ENCODE measurements at places on chromosomes 2 and 18.

DNA sequence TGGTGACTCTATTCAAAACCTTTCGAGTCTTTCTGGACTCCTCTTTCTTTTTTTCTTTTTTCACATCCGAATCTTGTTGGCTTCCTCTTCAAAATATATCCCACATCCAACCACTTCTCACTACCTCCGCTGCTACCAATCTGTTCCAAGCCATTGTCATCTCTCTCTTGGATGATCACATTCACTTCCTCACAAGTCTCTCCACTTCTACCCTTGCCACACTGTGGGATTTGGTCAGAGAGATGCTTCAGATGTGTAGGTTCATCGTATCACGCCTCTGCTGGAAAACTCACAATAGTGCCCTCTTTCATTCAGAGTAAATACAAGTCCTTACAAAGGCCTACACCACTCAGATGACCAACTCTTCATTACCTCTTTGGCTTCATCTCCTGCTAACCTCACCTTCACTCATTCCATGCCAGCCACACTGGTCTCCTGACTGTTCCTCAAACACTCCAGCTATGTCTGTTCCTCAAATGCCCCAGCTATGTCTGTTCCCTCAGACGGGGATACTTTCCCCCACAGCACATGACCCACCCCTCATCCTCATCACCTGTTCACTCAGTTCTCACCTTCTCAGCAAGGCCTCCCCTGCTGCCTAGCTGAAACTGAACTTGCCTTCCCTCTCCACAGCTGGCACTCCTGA lies 67.2 kb upstream of the PELI1 start:
- DNase-seq = no peak

DNA sequence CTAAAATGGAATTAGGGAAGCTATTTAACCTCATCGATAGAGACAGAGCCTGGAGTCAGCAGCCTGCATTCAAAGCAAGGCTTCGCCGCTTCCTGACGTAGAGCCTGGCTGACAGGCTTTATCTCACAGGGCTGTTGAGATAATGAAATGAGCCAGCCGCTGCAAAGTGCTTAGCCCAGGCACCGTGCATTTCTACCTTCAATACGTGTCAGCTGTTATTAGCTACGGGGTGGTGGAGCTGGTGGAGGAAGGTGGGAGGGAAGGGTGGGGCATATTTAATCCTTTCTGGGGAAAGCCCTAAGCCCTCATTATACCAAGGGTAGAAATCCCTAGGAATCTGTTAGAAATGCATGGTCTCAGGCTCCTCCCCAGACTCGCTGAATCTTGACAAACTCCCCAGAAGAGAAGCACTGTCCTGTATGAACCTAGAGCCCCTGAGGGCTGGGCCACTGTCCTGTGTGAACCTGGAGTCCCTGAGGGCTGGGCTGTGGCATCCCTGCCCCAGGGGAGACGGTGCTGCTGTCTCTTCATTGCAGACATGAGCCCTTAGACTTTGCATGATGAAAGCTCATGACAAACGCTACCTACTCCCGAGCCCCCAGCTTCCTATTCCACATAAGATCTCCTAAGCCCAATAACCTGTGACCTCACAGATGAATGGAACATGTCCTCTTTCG lies 72.4 kb downstream of the ALPK2 start:
- DNase-seq = no peak

GRCh38 chr18:60096428-60096827 lies 196.6 kb downstream of the PMAIP1 start:
- no peak for DNase-seq

GRCh38 chr18:61426492-61427053 lies 93.3 kb downstream of the CDH20 start:
- no peak for DNase-seq

GRCh38 chr18:10274301-10274700 lies 180.1 kb upstream of the APCDD1 start:
- no peak for DNase-seq

DNA sequence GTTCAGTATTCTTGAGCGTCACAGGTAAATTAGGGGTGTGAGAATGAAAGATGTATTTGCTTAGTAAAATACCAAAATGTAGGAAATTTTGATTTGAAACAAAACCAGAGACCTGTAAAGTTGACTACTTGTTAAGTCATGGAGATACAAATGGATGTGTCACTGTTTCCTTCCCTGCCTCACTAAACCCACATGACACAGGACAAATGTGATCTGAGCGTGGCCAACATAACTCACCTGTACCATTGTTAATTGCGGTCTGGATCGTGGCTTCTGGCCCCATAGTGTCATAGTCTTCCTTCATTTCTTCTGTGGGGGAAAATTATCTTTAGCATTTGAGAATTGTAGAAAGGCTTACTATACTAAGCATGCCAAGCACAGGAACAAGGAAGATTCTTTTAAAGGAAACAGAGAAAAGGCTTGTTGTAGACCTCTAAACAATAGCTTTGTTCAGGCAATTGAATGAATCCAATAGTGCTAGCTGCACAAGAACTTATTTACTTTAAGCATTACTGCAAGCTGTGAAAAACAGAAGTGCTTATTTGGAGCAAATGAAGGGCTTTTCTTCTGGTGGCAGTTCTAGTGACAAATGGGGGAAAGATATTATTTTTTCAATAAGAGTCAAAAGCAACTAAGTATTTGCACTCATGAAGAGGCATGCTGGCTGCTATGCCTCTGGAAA lies 95.2 kb downstream of the ZEB2 start:
- DNase-seq = no peak

- no peak for DNase-seq
Observed at GRCh38 chr2:150778828-150779227, 291.4 kb upstream of the RND3 start.

GRCh38 chr2:106284691-106285202 lies 90.6 kb upstream of the UXS1 start:
- DNase-seq = no peak

DNA sequence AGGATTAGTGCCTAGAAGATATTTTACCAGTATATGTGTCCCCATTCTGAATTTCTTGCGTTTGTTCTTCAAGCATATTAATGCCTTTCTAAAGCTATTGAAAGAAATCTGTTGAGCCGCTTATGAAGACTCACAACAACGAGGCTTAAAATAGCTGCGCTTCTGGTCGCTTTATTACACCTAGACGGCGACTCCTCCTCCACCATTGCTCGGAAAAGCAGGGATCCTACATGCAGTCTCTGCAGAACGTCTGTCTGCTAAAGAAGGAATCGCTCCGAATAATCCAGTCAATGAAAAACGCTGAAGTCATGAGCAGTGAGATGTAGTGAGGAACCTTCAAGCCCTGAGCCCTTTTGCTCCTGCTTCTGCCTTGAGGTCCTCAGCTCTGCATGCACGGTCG lies 94.8 kb upstream of the ZNF516 start:
- no peak for DNase-seq

- DNase-seq = no peak
Observed at GRCh38 chr2:85468704-85469349, 50.3 kb downstream of the SH2D6 start.

DNA sequence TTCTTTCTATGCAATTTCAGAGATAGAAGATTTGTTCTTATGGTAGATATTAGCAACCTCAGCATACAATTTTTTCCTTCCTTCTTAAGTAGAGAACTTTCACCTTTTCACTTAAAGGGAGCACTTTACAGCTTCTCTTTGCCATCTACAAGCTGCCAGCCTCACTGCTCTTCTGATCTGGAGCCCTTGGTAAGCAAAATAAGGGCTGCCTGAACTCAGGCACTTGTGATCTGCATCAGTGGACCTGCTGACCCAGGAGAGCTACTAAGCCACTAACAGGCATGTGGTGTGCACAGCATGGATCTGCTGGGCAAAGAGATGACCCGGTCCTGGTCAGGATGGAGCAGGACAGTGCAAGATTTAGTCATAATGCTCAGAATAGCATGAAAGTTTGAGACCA lies 80.8 kb upstream of the SNTG2 start:
- no peak for DNase-seq

DNA sequence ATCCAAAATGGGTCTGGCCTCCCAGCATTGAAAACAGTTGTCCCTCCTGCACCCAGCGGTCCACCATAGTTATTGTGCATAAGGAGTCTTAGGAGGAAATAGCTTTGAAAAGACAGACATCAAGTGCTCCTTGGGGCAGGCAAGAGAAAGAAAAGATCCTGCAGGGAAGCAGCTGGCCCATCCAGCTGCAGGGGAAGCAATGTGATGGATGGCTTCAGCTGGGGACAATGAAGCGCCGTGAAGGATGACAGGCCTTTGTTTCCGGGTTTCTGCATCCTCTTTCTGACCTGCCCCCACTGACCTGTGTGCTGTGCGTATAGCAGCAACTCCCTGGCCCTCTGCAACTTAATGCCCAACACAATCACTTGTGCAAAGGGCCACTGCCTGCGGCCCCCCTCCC lies 142.9 kb upstream of the NCKAP5 start:
- DNase-seq = no peak

- DNase-seq = peak; percentile 19
Observed at GRCh38 chr2:74267068-74267467, 68.7 kb downstream of the MTHFD2 start.

- DNase-seq = no peak
Observed at GRCh38 chr2:234929002-234929401, 22.8 kb upstream of the SH3BP4 start.

DNA sequence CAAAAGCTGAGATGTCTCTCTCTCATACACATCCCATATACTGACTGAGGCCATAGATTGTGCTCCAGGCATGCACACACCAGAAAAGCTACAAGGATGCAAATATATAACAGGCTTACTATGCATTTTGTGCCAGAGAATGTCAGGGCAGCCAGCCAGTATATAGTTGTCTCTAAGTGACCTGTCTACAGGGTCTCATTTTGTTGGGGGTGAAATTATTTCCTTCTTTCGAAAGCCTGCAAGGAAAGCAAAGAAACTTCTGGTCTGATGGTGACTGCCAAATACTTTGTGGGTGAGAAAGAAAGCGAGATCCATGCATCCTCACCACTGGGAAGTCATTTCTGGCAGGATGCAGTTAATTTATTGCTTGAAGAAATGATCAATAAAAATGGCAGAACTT lies 70.2 kb downstream of the CDCA7 start:
- DNase-seq = no peak

GRCh38 chr18:55322178-55322735 lies 265.7 kb downstream of the TCF4 start:
- no peak for DNase-seq

DNA sequence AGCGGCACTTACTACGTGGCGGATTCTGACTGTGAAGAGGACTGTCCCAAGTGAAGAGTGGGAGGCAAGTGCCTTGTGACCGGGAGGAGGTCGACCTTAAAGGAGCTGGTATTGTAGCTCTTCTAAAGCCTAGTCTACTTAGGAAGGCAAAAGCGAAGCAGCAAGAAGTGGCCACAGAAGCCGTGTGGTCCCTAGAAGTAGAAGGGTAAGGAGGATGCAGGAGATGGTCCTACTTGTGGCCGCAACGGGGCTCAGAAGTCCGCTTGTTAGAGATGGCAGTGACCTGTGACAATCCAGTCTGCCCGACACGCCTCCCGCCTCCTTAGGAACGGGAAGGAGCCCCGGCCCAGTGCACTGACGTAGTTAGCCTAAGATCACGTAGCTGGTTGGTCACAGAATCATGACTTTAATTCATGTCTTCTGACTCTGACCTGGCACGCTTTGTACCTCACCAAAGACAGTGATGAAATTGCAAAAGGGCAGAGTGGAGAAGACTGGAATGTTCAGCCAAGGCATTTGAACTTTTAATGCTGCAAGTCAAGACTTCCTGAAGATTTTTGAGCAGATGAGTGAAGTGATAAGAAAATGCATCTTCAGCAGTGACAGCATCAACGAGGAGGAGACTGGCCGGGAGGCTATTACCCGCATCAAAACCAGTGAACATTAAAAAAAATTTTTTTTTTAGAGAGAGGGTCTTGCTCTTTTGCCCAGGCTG lies 749 bp upstream of the EIF2AK3 start:
- DNase-seq = peak; percentile 51

GRCh38 chr2:164840930-164841718 lies 499 bp downstream of the COBLL1 start:
- no peak for DNase-seq

- DNase-seq = no peak
Observed at GRCh38 chr2:16507655-16508489, 157.8 kb downstream of the CYRIA start.

- DNase-seq = no peak
Observed at GRCh38 chr2:123808243-123808642, 216.8 kb upstream of the CNTNAP5 start.

DNA sequence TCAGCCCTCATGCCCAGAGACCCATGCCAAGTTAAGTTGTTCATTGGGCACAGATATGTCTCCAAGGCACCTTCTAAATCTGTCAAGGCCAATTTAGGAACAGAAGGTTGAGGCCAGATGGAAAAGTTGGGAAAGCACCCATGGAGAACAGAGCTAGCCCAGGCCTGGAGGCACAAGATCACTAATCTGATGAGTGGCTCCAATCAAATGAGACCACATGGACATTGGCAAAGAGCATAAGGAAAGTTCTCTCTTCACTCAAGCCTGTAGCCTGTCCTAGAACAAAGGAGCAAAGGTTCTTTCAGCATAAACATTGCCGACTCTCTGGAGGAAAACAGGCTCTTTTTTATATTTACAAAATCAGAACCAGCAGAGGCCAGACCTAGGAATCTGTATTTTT lies 154.8 kb downstream of the RNF152 start:
- no peak for DNase-seq

DNA sequence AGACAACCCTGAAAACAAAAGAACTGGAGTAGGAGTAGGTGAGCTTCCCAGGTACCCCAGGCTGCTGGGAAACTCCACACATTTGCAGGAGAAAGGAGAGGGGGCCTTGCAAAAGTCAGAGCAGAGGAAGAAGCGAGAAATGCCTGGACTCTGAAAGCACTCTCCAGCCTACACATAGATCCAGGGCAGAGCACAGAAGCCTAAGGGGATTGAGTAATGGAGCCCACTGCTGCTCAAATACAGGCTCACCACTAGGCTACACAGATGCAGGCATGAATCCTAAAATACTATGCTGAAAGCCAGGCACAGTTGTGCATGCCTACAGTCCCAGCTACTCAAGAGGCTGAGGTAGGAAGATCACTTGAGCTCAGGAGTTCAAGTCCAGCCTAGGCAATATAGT lies 33.4 kb downstream of the OSBPL1A start:
- no peak for DNase-seq

GRCh38 chr18:31591628-31592027 lies at the start of gene TTR:
Gene TTR (plus strand): TSS chr18:31591877. CDS start chr18:31591903, 26 bp downstream.
- DNase-seq = no peak

GRCh38 chr2:226772389-226773179 lies 27.0 kb downstream of the IRS1 start:
- DNase-seq = no peak

DNA sequence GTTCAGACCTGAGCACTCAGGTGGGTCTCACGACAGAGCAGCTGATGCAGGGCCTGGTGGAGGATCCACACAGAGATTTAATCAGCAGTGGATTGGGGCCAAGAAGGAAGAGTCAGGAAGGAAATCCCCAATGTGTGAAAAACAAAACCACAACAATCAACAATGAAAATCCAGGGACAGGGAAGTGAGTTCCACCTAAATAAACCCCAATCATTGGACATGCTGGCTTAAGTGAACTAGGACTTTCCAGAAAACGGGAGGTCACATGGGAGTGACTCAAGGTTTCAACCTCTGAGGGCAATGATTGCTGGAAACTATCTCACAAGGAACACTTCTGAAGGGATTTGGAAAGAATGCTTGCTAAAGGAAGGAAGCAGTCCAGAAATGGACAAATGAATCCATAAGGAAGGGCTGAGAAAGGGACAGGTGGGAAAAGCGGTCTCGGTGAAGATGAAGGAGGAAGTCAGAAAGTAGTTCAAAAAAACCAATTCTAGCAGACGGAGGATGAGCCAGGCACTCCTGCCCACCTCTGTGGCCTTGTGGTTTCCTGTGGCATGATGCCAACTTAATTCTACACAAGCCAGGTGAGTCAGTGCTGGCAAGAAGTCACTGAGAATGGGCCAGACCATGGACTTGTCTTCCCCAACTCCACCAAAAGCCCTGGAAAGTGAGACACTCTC lies 15.4 kb upstream of the XDH start:
- no peak for DNase-seq

- DNase-seq = no peak
Observed at GRCh38 chr2:36413218-36413617, 57.6 kb downstream of the CRIM1 start.

Data from stimulated activated CD4-positive, alpha-beta T cell treated with anti-CD3 and anti-CD28 coated beads, Interleukin-15, amount 100 ng/mL, for 1 hour (primary cell).